CD8-positive, alpha-beta memory T cell (primary cell): ENCODE measurements at places on chromosomes 11 and 22. TPM values are rescaled to one million over a fixed set of nuclear protein-coding genes. Genes with fewer than 3 reads are reported as not detected.

DNA sequence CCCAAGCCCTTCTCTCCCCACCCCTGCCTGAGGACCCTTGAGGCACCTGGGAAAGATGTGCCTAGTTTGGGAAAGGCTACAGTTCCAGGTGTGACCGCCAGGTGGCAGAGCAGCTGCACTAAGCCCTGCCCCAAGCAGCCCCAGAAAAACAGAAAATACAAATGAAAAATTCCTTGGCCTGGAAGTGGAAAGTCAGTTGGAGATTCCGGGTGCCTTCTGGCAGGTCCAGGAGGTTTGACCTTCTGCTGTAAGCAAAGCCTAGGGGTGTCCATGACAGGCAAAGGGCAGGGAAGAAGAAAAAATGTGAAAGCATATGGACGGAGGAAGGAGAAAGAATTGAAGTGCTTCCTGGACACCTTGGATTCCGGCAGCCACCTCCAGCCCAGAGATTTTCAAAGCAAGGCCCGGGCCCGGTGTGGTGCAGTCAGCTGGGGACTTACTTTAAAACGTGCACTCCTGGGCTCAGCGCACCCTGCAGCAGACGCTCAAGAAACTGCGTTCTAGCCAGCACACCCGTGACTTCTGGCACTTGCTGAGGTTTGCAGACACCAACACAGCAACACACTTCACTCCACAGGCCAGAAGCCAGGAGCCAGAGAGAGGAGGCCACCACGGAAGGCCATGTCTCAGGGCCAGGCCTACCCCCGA, 37.3 kb upstream of the SLC22A12 start:
- H3K4me3 ChIP-seq, result no peak overlapping the region
- no peak overlapping the region for H3K27ac ChIP-seq
- H3K36me3 ChIP-seq, result no peaks in the 10 kb centered on the region
- H3K4me1 ChIP-seq, result no peaks in the 10 kb centered on the region
- H3K27me3 ChIP-seq, result no peaks in the 10 kb centered on the region

Gene A4GALT
- total RNA-seq, result not detected

DNA sequence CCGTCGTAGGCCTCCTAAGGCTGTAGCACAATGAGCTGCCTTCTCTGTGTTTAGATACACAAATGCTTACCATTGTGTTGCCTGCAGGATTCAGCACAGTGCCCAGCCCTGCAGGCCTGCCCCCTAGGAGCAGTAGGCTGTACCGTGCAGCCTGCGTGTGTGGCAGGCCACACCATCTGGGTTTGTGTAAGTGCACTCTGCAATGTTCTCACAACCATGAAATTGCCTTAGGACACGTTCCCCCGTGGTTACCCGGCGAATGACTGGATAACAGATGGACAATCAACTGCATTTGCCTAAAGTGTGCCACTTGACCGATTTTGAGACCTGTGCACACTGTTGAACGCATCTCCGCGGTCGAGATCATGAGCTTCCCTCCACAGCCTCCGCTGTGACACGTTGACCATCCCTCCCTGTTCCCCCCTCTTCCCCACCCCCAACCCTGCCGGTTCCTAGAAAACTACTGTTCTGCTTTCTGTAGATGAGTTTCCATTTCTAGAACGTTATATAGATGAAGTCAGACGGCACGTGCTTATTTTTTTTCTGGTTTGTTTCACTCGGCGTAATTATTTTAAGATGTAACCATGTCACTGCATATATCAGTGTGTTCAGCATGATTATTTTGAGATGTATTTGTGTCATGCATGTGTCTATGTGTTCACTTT, 22.2 kb upstream of the CTSD start:
- no peak overlapping the region for H3K4me3 ChIP-seq
- H3K27ac ChIP-seq, result no peak overlapping the region
- DNase-seq, result no peak
- H3K4me1 ChIP-seq, result no peaks in the 10 kb centered on the region

DNA sequence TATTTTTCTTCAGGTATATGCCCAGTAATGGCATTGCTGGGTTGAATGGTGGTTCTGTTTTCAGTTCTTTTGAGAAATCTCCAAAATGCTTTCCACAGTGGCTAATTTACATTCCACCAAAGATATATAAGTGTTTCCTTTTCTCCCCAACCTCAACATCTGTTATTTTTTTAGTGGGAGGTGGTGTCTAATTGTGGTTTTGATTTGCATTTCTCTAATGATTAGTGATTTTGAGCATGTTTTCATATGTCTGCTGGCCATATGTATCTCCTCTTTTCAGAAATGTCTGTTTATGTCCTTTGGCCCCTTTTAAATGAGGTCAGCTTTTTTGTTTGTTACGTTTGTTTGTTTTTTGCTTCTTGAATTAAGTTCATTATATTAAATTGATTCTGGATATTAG, 760.2 kb downstream of the KCNA4 start:
- no peaks in the 10 kb centered on the region for H3K4me1 ChIP-seq
- H3K36me3 ChIP-seq, result no peaks in the 10 kb centered on the region
- H3K27ac ChIP-seq, result no peak overlapping the region
- DNase-seq, result no peak
- H3K27me3 ChIP-seq, result no peaks in the 10 kb centered on the region
- no peak overlapping the region for H3K4me3 ChIP-seq

- no peaks in the 10 kb centered on the region for H3K4me1 ChIP-seq
- H3K27me3 ChIP-seq, result no peaks in the 10 kb centered on the region
- peaks cover 4% of the 10 kb centered on the region for H3K36me3 ChIP-seq
- no peak overlapping the region for H3K27ac ChIP-seq
- no peak overlapping the region for H3K4me3 ChIP-seq
These were observed 22.5 kb upstream of the KRTAP5-7 start for GRCh38 chr11:71504531-71504930.

Gene SMCO4
- 8.2 TPM for total RNA-seq

Gene UCP3
- total RNA-seq, result 2.8 TPM

DNA sequence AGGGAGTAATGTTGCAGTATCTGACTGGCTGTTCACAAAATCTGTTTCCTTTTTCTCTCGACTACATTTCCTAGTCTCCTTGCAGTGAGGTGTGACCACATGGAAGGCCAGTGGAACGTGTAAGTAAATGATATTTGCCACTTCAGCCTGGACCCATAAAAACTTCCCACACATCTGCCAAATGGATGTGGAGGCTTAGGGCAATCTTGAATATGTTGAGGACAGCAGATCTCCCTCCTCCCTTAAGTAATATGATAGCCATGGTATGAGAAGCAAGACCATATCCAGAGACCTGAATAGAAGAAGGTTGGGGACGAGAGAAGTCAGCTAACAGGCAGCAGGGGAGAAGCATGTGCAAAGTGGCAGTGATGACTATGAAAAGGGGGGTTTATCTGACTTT, 33.0 kb upstream of the C11orf87 start:
- no peaks in the 10 kb centered on the region for H3K27me3 ChIP-seq
- H3K4me3 ChIP-seq, result no peak overlapping the region
- no peak overlapping the region for H3K27ac ChIP-seq
